ENCODE measurements at places on chromosomes 12 and 14. TPM values are rescaled to one million over a fixed set of nuclear protein-coding genes. Genes with fewer than 3 reads are reported as not detected.

PLXNC1 gene
- 17.2 TPM for total RNA-seq

TMEM116 gene
- total RNA-seq, result 37.6 TPM

PPM1A gene
- 36.0 TPM for total RNA-seq

ADAM21 gene
- not detected for total RNA-seq

NR2C1 gene
- total RNA-seq, result 20.4 TPM

FAM234B gene
- total RNA-seq, result 3.7 TPM

TAS2R46 gene
- 3.1 TPM for total RNA-seq

RBP5 gene
- total RNA-seq, result not detected

C14orf93 gene
- 9.9 TPM for total RNA-seq

TCL1B gene
- 1.0 TPM for total RNA-seq

SPIC gene
- total RNA-seq, result not detected

CPNE6 gene
- not detected for total RNA-seq

FBLN5 gene
- total RNA-seq, result 24.5 TPM

GPRC5D gene
- total RNA-seq, result not detected

PPHLN1 gene
- total RNA-seq, result 59.0 TPM

NRIP2 gene
- 1.0 TPM for total RNA-seq

MAP3K9 gene
- under 0.01 TPM for total RNA-seq

PRPH gene
- 2.6 TPM for total RNA-seq

DHRS2 gene
- total RNA-seq, result not detected

ARMH4 gene
- 6.8 TPM for total RNA-seq

CLEC4A gene
- total RNA-seq, result not detected

KRT71 gene
- not detected for total RNA-seq

GTF2H3 gene
- total RNA-seq, result 14.6 TPM

GPR65 gene
- 0.52 TPM for total RNA-seq

MIPOL1 gene
- total RNA-seq, result 16.7 TPM

BCDIN3D gene
- 6.8 TPM for total RNA-seq

FBXO34 gene
- 24.5 TPM for total RNA-seq

KRT1 gene
- total RNA-seq, result 2.1 TPM

RNF41 gene
- total RNA-seq, result 30.8 TPM

BIN2 gene
- total RNA-seq, result 3.1 TPM

LRP6 gene
- 44.4 TPM for total RNA-seq

CDH24 gene
- 1.6 TPM for total RNA-seq

DNAI7 gene
- total RNA-seq, result 1.6 TPM

TTC6 gene
- 0.52 TPM for total RNA-seq

SMIM41 gene
- total RNA-seq, result not detected

SERPINA10 gene
- not detected for total RNA-seq

FNTB gene
- 5.7 TPM for total RNA-seq

POTEG gene
- total RNA-seq, result not detected

NRXN3 gene
- total RNA-seq, result 0.52 TPM

LMO3 gene
- 2.6 TPM for total RNA-seq

MYF5 gene
- 28.2 TPM for total RNA-seq

PLEKHG7 gene
- 0.52 TPM for total RNA-seq

CLEC1B gene
- total RNA-seq, result not detected

DENND5B gene
- total RNA-seq, result 29.2 TPM

OR6C2 gene
- not detected for total RNA-seq

MAP1LC3B2 gene
- total RNA-seq, result not detected

TCL1A gene
- total RNA-seq, result 1.6 TPM

SOAT2 gene
- total RNA-seq, result under 0.01 TPM

AGAP2 gene
- total RNA-seq, result 2.1 TPM

Data from skeletal muscle tissue (tissue), 5 donors.